ENCODE measurements at places on chromosomes 5 and 9.

GRCh38 chr5:41065691-41066335 lies 5.3 kb downstream of the MROH2B start:
- no peak for DNase-seq

GRCh38 chr5:170097934-170098333 lies 7.8 kb upstream of the FOXI1 start:
- DNase-seq, result peak; percentile 2

- DNase-seq, result no peak
These were observed 77.5 kb downstream of the TRPM6 start for GRCh38 chr9:74810200-74810599.

DNA sequence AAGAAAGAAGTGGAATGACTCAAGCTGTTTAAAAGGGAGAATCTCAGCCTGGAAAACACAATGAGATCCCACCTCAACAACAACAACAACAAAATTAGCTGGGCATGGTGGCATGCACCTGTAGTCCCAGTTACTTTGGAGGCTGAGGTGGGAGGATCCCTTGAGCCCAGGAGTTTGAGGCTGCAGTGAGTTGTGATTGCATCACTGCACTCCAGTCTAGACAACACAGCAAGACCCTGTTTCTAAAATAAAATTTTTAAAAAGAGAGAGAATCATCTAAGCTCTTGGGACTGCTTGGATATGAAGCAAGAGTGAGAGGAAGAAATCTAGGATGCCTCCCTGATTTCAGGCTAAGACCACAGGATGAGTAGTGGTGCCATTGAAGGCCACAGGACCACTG lies 47.4 kb upstream of the KIF2A start:
- DNase-seq, result no peak

GRCh38 chr9:89635816-89636215 lies 31.0 kb downstream of the GADD45G start:
- DNase-seq, result no peak

GRCh38 chr5:59133764-59134261 lies 550.9 kb downstream of the RAB3C start:
- DNase-seq, result no peak

GRCh38 chr9:75903785-75904360 lies 13.4 kb downstream of the PCSK5 start:
- DNase-seq, result no peak

GRCh38 chr5:33764786-33765185 lies 127.0 kb downstream of the ADAMTS12 start:
- no peak for DNase-seq

- DNase-seq, result no peak
These were observed 2.1 kb upstream of the ANXA1 start for GRCh38 chr9:73149371-73150067.

GRCh38 chr9:127505396-127506116 lies 54.2 kb downstream of the LRSAM1 start:
- DNase-seq, result no peak
